ENCODE measurements at places on chromosomes 2 and 18.

- DNase-seq = no peak
Measured at GRCh38 chr2:203578759-203579643, 43.9 kb upstream of the RAPH1 start.

DNA sequence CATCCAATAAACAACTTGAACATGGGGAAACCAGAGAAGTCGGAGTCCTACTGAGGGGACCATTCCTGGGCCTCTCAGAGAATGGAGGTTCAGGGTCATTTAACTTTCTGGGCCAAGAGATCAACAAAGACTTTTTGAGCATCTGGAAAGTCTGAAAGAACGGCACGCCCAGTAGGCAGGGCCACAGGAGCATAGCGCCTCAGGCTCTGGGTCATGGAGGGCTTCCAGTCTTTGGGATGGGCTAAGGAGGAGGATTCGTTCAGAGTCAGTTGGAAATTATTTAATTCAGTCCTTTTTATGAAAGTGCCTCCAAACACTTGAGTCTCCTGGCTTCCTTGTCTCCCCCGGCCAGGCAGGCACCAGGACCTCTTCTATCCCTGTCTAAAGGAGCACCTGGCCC, 101.1 kb upstream of the GLI2 start:
- DNase-seq = no peak

GRCh38 chr2:223768179-223768578, 69.2 kb downstream of the AP1S3 start:
- DNase-seq = no peak

DNA sequence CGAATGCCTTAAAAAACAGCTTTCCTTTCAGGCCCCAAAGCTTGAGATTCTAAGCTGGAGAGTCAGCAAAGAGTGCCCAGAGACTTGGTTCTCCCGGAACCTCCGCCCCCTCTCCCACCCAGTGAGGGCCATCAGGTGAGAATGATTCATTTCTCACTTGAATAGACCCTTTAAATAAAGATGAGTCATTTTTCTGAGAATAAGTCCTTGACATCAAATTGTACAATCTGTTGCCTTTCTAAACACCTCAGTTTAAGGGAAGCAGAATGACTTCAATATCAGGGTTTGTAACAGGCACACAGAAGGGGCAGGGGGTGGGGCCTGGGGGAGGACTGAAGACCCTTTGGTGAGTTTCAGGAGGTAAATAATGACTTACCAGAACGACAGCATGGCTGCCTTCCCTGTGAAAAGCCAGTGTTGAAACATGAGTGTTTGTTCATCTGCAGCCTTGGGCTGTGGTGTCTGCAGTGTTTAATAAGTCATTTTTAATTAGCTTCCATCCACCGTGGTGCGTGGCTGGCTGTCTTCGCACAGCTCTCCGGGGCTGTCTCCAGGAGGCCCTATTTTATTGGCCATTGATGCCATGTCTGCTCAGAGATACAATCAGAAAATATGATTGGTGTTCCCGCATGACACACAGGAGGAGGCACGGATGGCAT, 134.9 kb upstream of the ZNF236 start:
- no peak for DNase-seq

DNA sequence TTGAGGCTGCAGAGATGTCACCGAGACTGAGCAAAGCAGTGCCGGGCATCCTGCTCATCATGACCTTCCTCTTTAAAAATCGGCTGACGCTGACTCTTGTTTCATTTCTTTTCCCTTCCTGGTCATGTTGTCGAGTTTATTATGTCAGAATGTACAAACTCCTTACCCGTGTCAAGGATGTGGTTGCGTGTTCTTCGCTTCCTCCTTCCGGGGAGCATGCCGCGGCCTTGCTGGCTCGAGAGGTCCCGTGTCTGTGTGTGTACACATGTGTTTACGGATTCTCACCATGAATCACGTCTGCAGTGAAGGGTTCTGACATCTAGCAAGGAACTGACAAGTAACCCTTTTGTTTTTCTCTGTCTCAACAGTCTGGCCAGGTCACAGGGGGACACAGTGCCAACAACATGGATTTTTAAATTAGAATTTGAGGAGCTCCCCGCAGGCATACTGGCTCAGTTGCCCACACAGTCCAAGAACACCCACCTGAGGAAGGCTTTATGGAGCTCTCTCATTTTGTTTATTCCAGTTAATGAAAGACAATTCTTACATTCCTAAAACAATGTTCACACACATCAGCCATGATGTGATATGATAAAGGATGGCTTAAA, 60.2 kb downstream of the MYT1L start:
- DNase-seq = no peak

GRCh38 chr2:174833737-174834136, 69.5 kb upstream of the CHRNA1 start:
- DNase-seq = no peak

- DNase-seq = no peak
Measured at GRCh38 chr2:126975671-126976655, 77.3 kb downstream of the TEX51 start.

- DNase-seq = no peak
Measured at GRCh38 chr18:23710946-23711345, 21.7 kb downstream of the LAMA3 start.

DNA sequence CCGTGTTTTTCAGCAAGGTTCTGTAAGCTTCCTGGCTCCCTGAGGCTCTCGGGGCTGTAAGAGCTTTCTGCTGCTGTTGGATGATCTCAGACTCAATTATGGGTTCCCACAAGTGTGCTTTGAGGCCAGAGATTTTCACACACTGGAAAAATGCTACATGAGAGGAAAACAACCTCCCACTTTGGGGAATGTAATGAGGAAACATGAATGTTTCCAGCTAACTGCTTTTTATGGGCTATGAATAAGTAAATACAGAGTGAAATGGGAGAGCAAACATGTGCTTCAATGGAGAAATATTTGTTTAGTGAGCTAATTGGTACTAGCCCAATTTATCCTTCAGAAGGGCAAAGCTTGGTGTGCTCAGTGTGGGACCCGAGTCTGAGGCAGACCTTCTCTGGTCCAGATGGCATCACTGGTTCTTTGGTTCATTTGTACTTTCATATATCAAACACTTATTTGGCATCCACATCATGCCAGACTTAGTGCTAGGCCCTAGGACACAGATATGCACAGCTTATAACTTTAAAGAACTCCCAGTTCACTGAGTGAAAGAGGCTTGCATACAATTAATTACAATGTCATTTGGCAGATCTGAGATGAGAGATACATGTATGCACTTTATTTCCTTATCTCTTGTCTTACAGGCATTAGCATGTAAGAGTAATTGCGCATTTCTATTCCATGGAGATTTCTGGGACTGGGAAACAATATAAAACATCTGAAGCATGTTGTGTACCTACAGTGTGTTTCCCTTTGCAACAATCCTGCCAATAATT, 248.8 kb downstream of the RDH14 start:
- DNase-seq = no peak

GRCh38 chr2:179467111-179467510, 202.5 kb upstream of the SESTD1 start:
- no peak for DNase-seq

DNA sequence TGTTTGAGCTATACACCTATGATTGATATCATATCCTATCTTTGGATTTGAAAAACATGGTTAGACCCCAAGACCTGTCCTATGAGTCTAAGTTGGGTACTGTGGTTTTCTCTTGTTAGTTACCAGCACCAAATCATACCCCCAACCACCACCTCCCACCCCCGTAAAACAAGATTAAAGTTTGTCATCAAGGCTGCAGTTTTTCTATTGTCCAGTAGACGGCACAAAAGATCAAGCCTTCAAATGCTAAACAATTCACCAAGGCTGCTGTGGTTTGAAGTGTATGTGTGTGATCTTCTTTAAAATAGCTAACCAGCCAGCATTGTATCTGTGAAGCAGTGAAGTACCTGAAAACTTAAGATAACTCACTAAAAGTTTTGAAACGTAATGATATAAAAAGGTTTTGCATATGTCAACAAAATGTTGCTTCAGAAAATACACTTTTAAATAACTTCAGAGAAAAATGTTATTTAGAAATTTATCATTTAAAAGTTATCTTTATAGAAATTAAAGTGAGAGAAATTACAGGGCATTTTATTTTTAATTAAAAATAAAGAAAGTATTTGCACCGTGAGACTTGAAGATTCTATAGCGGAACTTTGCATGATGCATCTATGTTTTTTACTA, 5.8 kb upstream of the MEIS1 start:
- peak; percentile 39 for DNase-seq

GRCh38 chr2:46135228-46135855, 161.9 kb upstream of the EPAS1 start:
- DNase-seq = no peak

- no peak for DNase-seq
Measured at GRCh38 chr2:233764264-233764663, 4.2 kb downstream of the UGT1A1 start.

- DNase-seq = peak; percentile 3
Measured at GRCh38 chr18:2147476-2148230, 423.7 kb downstream of the METTL4 start.

- DNase-seq = no peak
Measured at GRCh38 chr2:81304154-81304830, 999.7 kb upstream of the LRRTM1 start.

- DNase-seq = no peak
Measured at GRCh38 chr2:232497348-232497747, 9.7 kb upstream of the ECEL1 start.

GRCh38 chr2:225999692-226000091, 600.2 kb downstream of the NYAP2 start:
- DNase-seq = no peak

- DNase-seq = no peak
Measured at GRCh38 chr2:174591740-174592139, 5.9 kb downstream of the WIPF1 start.

DNA sequence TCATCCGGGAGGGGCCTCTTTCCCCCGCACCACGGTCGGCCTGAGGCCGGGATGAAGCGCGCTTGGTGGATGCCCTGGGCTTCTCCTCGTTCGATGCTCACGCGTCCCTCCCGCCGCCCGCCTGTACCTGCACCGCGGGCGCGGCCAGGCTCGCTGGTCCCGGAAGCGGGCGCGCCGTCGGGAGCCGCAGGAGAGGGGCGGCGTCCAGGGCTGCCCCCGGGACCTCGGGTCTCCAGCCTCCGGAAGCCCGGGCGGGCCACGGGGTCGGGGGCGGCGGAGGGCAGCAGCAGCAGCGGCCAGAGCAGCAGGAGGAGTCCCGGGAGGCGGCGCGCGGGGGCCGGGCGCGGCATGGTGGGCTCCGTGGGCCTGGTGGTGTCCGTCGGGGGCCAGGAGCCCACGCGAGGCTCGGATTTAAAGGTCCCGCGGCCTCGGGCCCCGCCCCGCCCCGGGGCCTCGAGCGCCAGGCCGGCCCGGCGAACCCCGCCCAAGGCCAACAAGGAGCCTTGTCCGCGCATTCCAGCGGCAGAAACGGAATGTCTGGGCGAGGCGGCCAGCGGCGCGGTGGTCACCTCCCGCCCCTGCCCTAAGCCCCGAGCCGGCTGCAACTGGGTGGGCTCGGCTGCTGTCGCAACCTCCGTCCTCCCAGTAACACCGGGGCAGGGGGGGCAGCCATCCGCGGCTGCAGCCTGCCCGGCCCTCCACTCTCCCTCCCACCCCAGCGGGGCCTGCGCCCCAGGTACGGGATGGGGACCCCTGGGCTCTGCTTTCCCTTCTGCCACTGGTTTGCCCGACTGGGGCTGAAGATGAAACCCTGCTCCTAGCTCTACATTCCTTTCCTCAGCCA, at the start of gene MATN3:
Gene MATN3 (minus strand): TSS at position 387 of the 844 bp plus-strand sequence. CDS start 37 bp downstream, at position 350.
- no peak for DNase-seq

DNA sequence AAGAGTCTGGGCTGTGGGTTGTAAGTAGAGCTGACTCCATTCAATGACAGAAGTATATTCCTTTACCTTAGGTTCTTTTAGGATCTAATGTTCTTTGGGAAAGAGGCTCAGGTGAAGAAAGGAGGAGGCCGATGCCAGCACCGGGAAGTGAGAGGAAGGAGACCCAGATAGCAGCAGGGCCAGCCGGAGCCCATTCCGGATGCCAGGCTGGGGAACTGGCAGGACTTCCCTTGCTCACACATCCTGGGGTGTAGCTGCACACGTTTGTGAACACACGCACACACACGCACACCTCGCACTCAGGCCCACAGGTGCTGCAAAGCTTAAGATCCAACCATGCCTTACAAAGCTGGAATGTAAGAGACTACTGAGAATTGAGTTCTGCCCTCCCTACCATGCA, 95.8 kb upstream of the SMAD2 start:
- DNase-seq = no peak

- DNase-seq = no peak
Measured at GRCh38 chr2:219619235-219619634, 8.2 kb upstream of the SLC4A3 start.

DNA sequence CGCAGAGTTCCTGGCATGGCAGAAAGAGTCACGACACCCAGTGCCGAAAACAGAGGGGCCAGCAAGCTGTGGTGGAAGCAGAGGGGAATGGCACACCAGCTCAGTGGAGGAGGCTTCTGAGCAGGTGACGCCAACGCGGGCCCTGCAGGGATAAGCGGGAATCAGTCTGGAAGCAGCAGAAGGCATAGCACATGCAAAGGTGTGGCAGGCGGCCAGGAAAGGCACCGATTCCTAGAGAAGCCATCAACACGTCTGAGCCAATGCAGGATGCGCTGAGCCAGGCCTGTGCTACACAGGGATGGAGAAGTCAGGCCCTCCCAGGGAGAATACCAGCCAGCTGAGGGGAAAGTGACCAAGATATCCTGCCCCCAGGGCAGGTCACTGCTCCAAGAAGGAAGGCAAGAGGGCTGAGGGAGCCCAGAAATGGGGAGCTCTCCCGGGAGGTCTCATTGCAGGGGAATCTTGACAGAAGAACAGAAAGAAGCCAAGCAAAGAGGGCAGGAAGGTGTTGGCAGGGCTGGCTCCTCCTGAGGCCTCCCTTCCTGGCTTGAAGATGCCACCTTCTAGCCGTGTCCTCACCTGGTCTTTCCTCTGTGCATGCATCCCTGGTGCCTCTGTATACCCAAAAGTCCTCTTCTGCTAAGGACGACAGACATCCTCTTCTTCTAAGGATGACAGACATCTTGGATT, 16.3 kb downstream of the TEX51 start:
- no peak for DNase-seq

DNA sequence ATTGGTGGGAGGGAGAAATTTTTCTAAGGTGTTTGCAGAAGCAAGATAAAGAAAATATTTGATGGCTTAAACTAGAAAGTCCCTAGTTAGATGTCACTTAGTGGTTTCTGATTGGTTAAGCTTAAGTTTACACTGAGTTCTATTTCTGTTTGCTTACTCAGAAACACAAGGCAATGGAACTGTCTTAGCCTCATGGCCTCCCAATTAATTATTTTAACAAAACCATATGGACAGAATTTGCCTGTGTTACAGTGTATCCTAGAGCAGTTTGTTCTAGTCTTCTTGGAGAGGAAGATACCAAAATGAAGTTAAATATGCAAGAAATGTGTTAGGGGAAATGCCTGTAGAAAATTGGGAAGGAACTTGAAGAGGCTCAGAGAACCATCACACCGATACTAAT, 4.6 kb upstream of the IMPACT start:
- DNase-seq = no peak

Measured in hippocampal formation (tissue), 2 donors.